ENCODE measurements at places on chromosomes 7 and 10.

DNA sequence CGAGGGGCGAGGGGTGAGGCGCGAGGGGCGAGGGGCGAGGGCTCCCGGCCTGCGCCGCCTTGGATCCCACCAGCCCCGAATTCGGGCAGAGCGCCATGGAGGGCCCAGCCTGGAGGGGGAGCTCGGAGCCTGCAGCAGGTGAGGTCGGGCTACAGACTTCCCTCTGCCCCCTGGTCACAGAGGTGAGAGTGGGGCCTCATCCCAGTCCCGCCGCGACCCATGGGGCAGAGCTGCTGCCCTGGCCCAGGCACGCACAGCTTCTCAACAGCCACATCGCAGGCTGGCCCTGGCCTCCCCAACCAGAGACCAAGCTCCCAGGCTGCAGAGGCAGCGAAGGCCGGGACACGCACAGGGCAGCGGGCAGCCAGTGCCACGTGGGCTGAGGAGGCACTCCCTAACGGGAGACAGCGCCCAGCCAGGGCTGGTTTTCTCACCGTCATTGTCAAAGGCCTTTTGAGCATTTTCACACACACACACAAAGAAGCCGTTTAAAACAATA, 191.8 kb downstream of the PTPRN2 start:
- peak; percentile 20 for DNase-seq

- DNase-seq = no peak
Measured at GRCh38 chr10:63487990-63488389, 22.2 kb upstream of the JMJD1C start.

GRCh38 chr7:4713183-4713784, 31.2 kb downstream of the FOXK1 start:
- no peak for DNase-seq

- no peak for DNase-seq
Measured at GRCh38 chr7:55568613-55569268, 3.6 kb downstream of the VOPP1 start.

DNA sequence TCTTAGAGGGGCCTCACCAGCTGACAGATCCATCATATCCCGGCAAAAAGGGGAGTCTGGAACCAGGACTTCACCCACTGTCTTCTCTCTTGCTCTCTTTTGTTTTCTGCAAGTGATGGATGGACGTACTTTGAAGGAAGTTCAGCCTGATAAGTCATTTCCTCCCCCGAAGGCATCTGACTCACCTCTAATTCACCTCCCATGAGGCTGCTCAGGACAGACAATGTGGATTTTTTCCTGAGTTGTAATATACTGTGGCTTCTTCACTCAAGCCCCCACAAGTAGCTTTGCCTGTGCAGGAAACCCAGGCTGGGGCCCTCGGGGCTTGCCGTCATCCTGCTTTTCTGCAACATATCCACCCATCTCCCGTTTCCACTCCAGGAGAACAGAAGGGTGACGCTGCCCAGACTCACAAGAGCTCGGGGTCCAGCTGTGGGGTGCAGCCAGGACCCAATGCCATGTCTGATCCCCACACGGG, 70.4 kb downstream of the ASB13 start:
- DNase-seq = no peak

DNA sequence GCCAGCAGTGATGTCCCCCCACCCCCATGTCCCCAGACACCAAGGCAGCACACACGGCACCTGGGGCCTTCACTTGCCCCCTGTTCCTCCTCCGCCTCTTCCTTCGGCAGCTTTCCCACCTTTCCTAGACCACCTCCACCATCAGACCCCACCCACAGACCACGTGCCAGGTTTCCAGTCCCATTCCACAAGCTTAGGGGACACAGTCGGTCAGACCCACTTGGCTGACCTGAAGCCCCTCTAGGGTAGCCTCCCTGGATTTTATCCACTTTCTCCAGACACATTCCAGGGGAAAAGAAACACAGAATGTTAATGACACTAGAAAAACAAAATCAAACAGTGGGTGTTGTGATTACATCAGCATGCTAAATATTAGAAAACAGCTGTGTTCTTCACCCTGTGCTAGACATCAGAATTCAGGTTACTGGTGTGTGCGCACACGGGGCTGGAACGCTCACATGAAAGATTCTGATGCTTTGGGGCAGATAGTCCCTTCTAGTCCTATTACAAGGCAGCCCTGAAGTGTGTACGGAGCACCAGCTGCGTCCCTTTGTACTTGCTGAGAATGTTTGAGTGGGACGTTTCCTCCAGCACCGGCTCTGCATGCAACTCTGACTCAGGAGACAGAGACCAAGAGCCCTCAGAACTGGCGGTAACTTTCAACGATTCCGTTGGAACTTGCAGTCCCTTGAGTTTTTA, 75.5 kb upstream of the PPP2R2D start:
- no peak for DNase-seq

GRCh38 chr7:1741751-1742554, 71.9 kb downstream of the ELFN1 start:
- DNase-seq = peak; percentile 91

DNA sequence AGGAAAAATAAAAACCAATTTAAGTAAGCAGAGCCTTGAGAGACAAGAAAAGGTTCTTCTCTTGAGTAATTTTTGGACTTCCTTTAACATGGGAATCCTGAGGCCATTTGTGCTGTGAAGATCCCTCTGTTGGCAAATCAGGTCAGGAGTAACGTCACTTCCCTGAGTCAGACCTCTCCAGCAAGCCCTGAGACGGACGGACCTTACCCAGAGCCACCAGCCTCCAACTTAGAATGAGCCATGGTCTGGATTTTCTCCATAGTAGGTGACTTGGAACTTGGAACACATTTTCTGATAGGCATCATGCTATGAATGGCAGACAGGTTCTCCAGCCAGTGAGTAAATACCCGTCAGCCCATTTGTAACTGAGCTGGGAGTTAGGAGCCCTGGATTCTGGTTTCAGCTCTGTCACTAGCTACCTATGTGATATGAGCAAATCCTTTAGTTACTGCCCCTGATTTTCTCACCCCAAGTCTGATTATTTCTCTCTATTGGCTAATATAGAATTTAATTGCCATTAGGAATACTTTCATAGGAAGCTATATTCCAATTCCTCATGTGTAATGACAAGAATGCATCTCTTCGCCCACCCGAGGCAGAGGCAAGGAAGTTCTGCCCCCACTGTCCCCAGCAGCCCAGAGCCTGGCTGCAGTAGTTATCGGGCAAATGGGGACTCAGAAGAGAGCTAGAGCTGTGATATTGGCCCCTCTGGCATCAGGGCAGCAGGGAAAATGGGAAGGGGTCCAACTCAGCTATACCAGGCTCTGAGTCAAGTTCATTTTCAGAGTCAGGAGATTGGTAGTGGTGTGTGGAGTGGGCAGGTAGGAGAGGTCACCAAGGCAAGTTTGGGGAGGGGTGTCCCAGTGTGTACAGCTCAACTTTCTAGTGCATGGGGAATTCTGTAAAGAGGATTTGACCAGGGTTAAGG, 153.7 kb upstream of the AGK start:
- no peak for DNase-seq

GRCh38 chr7:50462361-50462760, 12.2 kb upstream of the FIGNL1 start:
- no peak for DNase-seq

Measured in LoVo (cell line).